GM23248 (cell line): ENCODE measurements at places on chromosomes 5 and 9. TPM values are rescaled to one million over a fixed set of nuclear protein-coding genes. Genes with fewer than 3 reads are reported as not detected.

- 0 out of 2 replicates have a peak, but pooled peaks cover 6% of the 10 kb centered on the region for H3K4me1 ChIP-seq
- peaks cover 1% of the 10 kb centered on the region for H3K27me3 ChIP-seq
- H3K4me3 ChIP-seq: no peak overlapping the region
- no peaks in the 10 kb centered on the region; the same call in 1 of the 2 replicates for H3K36me3 ChIP-seq
- DNase-seq: peak; percentile 8
Observed at GRCh38 chr9:96331236-96331947, 29.4 kb upstream of the HSD17B3 start.

DNA sequence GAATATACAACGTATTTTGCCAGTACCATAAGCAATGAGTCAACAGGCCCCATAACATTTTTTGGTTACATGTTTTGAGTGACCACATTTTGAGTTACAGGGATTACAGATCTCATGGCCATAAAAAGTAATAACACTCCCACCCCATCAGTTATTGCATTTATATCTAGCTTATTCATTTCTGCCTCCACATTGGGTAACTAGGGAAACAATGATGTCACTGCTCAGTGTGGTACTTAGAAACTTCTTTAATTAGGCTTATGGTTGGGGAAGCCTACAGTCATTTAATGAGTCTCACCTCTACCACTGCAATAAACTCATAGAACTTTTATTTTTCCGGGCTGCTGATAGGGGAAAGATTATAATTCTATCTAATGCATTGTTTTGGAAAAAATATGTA, 39.9 kb upstream of the SMIM15 start:
- no peak overlapping the region for H3K4me3 ChIP-seq
- no peaks in the 10 kb centered on the region for H3K27me3 ChIP-seq
- H3K4me1 ChIP-seq: 0 out of 2 replicates have a peak, but pooled peaks cover 3% of the 10 kb centered on the region
- DNase-seq: peak; percentile 44

The CYSRT1 gene
- 0.43 TPM in 1 of 2 replicates, not detected in the other for total RNA-seq

DNA sequence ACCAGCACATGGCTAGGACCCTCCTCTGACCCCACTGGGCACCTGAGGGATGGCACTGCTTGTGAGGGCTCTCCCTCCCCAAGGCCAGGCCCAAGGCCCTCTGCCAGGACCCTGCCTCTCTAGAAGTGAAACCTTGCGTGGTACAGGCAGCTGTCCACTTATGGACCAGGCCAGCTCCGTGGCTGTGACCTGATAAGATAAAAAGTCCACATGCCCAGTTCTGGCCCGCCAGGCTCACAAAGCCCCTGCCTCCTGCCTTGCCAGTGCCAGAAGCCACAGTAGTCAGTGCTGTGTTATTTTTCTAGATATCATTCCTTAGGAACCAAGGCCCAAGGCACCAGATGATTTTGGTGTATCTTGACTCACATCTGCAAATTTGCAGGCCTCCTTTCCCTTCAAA, 14.0 kb upstream of the SPATA31E1 start:
- H3K4me1 ChIP-seq: peaks cover 4% of the 10 kb centered on the region; the same call in 1 of the 2 replicates
- H3K4me3 ChIP-seq: no peak overlapping the region
- H3K27me3 ChIP-seq: no peaks in the 10 kb centered on the region
- H3K27ac ChIP-seq: no peak overlapping the region
- H3K36me3 ChIP-seq: no peaks in the 10 kb centered on the region

The CTSL gene
- 389 and 402 TPM in 2 replicates for total RNA-seq

The CSF1R gene
- total RNA-seq: 0.63 TPM in 1 of 2 replicates, not detected in the other
